ENCODE measurements at places on chromosomes 1 and 21.

GRCh38 chr1:180156631-180157091 lies 2.0 kb downstream of the QSOX1 start:
- DNase-seq = no peak

- DNase-seq = no peak
Measured at GRCh38 chr1:91944087-91944486, 5.1 kb upstream of the BRDT start.

GRCh38 chr1:96210054-96210453 lies 511.5 kb upstream of the PTBP2 start:
- no peak for DNase-seq

DNA sequence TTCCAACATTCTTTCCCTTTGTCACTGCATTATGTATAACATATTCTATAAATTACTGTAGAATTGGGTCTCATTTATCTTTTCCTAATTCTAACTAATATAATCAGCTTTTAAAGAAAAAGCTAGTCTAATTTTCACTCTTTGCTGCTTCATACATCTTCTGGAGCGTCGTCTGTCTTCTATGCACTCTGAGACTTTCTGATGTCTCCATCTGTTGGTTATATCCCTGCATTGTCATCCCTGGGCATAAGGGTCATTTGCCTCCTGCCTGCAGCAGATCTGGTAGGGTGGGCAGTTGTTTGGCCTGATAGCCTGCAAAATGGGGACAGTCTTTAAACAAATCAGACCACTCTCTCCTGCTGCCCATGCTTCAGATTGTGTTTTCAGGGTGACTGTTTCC lies 40.8 kb upstream of the DYNLT5 start:
- no peak for DNase-seq

DNA sequence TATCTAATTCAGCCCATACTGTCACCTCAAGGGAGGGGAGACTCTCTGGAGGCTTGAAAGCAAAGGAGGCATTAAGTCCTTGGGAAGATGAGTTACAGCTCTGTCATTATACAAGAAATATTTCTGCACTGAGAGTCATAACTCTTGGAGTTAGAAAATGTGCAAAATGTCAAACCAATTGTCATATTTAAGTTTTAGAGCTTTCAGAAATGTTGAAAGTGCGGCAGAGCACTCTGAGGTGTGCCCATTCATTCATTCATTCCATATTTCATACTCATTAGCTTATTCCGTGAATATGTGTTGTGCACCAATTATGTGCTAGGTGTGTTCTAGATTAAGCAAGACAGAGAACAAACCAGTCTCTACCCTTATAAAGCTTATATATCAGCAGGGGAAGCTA lies 87.1 kb downstream of the HUNK start:
- DNase-seq = no peak

DNA sequence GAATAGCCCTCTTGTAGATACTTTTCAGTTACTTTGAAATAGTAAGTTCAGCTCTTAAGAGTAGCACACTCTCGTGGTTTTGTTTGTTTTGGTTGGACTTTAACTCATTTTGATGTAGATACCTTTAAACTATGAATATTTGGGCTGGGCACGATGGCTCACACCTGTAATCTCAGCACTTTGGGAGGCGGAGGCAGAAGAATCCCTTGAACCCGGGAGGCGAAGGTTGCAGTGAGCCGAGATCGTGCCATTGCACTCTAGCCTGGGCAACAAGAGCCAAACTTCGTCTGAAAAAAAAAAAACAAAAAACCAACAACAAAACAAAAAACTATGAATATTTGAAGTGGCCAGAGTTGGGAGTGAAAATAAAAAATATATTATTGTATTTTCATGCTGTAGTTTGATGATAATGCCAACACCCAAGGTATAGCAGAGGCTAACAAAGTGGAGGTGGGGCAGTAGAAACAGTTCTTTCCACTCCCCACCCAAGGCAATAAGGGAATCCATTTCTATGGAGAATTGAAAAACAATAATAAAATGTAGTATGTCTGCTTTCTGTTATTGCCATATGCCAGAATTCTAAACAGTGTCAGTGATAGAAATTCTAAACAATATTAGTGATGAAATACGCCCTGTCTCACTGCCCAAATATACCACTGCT lies 1.7 kb downstream of the ZNF326 start:
- DNase-seq = no peak

- DNase-seq = no peak
Measured at GRCh38 chr1:88658419-88658818, 25.7 kb upstream of the PKN2 start.

- no peak for DNase-seq
Measured at GRCh38 chr1:60503266-60503925, 429.8 kb upstream of the C1orf87 start.
